Stimulated activated CD4-positive, alpha-beta T cell treated with anti-CD3 and anti-CD28 coated beads, Interleukin-4, amount 100 ng/mL, for 1 hour (primary cell): ENCODE measurements at places on chromosomes 3 and 15.

- no peak for DNase-seq
Measured at GRCh38 chr3:55085231-55085630, 157.4 kb upstream of the LRTM1 start.

DNA sequence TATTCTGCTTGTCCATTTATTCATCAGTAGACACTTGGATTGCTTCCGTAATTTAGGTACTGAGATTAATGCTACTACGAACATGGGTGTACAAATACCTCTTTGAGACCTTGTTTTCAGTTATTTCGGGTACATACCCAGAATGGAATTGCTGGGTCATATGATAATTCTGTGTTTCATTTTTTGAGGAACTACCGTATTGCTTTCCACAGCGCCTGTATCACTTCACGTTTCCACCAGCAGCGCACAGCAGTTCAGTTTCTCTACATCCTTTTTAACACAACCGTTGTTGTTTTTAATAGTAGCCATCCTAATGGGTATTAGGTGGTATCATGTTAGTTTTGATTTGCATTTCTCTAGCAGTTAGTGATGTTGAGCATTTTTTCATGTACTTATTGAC is 9.5 kb downstream of the PAK2 start:
- no peak for DNase-seq

DNA sequence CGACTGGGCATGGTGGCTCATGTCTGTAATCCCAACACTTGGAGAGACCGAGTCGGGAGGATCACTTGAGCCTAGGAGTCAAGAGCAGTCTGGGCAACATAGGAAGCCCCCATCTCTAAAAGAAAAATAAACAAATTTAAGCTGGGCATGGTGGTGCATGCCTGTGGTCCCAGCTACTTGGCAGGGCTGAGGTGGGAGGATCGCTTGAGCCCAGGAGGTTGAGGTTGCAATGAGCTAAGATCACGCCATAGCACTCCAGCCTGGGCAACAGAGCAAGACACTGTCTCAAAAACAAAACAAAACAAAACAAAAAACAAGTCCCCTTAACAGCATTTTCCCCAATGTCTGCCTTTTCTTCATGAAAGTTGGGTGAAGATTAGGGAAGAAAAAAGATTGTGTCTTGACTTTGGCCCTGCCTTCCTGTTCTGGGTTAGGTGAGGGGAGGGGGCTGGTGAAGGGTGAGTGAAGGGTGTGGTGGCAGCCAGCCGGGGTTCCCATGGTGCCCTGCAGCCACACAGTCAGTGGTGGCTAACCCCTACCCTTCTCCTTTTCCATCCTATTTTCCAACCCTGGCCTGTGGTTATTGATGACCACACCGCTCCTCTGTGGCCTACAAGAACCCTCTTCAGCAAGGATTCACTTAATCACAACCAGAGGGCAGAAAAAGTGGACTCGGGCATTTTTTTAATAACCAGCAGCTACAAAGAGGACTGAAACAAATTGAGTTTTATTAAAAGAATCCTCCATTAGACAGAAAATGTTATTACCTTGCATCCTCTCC is 28.4 kb upstream of the SMAD3 start:
- no peak for DNase-seq

- no peak for DNase-seq
Measured at GRCh38 chr15:92970656-92971055, 70.5 kb downstream of the CHD2 start.
